ENCODE measurements at places on chromosomes 5 and 9. TPM values are rescaled to one million over a fixed set of nuclear protein-coding genes. Genes with fewer than 3 reads are reported as not detected.

DNA sequence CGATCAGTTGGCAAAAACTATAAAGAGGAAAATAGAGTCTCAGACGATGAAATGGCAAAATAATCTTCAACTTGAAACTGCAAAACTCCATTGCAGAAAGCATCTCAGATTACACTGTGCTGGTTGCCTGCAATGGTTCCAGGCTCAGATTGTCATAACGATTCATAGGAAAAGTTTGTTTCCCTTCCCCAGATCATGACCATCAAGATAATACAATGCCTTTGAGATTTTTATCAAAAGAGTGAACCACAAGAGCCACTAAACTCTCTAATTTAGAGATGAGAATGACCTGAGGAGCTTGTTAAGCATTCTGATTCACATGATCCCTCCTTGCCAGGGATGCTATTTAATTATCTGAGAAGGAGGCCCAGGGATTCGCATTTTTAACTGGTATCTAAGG lies 52.6 kb upstream of the ITGA1 start:
- no peak for DNase-seq

GRCh38 chr5:179217356-179217755 lies 127.9 kb downstream of the ADAMTS2 start:
- DNase-seq: no peak

DNA sequence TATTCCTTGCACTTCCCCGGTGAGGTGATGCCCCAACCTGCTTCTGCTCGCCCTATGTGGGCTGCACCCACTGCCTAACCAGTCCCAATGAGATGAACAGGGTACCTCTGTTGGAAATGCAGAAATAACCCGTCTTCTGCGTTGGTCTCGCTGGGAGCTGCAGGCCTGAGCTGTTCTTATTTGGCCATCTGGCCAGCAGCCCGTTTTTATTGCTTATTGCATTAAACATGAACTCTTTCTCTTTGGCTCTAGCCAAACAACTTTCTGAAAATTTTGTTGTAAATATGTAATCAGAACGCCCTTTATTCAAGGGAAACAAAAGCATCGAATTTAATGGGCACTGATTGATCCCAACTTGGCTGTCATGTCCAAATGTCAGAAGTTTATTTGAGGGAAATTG lies 124.7 kb upstream of the FTMT start:
- DNase-seq: no peak

GRCh38 chr5:67375606-67376005 lies 179.0 kb upstream of the CD180 start:
- DNase-seq: no peak

DNA sequence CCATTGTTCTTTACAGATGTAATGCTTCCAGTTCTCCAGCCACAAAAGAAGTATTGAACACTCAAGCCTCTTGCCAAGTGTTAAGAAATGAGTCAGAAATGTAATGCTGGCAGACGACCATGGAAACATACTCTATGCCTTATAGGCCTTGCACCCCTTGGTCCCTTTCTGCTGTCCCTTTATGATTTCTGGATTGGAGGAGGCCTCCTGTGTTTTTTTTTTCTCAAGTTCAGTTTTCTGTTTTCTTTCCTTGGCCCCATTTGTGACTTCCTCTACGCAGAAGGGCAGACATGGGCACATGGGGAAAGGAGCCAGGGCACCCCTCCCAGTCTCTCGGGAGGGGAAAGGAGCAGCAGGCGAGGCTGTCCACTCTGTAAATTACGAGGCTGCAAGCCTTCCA lies 53.4 kb downstream of the SNX18 start:
- no peak for DNase-seq

The OMD gene
- total RNA-seq: not detected

The NRG2 gene
- 0.43 TPM for total RNA-seq

Data from epithelial cell of proximal tubule (primary cell).